SK-N-MC (cell line): ENCODE measurements at places on chromosomes 12 and 14.

DNA sequence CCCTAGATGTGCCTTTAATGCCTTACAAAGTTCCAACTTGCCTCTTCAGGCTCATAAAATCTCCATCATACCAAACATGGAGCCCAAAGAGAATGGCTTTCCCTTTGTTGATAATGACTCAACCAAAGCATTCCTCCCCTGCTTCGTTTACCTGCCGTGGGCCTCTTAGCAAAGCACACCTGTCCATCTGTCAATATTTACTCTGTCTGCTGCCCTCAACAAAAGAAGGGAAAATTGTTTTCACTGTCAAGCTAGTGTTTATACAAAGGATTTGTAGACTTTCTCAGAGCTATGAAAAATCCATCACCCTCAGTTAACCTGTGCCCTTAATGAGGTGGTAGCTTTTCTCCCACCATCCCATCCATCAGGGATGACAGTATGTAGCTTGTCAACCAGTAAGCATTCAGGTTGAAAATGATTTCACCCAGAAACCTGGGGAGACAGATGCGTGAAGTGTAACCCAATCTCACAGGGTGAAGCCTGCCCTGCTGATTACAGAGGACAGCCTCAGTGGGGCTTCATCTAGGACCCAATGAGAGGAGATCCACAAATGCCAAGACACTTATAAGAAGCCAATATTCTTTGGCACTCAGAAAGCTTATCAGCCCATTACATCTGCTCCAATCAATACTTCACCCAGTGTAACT lies 278.1 kb downstream of the NUAK1 start:
- no peak for DNase-seq

DNA sequence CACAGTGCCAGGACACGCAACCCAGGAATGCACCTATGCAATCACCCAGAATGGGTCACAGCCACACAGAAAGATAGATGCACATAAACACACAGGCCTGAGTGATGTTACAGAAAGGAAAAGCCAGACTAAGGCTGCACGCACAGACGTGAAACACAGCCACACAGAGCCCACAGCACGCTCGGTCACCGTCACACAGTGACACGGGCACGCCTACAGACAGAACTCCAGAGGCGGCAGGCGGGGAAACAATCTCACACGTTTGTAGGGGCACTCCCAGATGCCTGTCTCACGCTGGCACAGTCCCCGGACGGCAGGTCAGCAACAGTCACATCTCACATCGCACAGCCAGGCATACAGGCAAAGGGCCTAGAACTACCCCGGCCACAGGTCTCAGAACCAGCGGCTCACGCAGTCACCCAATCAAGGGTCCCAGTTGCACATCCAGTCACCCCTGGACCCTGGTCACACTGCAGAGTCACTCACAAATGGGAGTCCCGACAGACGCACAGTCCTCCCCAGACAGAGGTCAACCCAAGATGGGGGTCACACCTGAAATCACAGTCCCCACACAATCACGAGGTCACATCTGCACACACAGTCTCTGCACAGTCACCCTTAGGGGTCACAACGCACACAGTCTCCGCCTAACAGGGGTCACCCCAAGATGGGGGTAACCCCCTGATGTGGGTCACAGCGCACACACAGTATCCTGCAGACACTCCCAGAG lies 790 bp downstream of the SSH1 start:
- DNase-seq, result no peak

DNA sequence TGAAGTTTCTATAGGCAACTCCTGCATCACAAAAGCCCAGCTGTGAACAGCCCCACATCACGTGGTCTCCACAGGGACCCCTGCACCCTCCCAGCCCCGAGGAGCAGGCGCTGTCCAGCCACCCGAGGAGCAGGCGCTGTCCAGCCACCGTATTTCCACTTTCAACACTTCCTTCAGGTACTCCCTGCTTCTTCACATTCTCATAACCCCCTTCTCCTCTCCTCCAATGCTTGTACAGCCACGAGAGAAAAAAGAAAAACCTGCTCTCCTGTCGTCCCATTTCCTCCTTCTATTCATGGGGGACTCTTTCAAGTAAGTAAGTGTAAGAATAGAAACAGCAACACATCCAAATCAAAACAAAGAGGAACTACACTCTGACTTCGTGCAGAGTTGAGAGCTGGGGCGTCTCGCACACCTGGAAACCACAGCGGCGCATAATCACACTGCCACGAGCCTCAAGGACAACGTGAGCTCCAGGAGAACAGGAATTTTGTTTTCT lies 11.9 kb downstream of the CDC42BPB start:
- no peak for DNase-seq

DNA sequence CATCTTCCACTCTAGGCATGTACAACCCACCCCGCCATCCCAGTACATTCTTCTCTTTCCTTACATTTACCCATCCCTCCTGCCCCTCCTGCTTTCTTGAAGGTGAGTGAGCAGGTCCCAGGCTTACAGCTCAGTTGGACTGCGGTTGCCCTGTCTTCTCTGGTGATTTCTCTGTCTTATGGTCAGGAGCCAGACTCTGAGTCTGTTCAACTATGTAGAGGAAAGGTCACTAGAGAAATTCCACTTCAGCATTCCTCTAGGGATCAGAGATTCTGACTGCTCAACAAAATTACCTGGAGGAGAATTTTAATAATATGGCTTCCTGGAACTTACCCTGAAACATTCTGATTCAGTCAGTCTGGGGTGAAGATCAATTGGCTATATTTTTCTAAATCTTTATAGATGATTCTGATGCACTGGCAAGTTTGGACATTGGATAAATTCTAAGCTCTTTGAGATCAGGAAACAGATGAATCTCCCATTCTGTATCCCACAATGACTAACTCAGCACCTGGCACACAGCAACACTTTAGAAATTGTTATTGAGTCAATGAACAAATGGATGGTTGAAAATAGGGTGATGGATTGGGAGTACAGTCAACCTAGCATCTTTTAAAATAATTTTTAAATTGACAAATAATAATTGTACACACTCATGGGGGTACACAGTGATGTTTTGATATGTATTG lies 128.6 kb upstream of the HIF1A start:
- DNase-seq, result no peak

DNA sequence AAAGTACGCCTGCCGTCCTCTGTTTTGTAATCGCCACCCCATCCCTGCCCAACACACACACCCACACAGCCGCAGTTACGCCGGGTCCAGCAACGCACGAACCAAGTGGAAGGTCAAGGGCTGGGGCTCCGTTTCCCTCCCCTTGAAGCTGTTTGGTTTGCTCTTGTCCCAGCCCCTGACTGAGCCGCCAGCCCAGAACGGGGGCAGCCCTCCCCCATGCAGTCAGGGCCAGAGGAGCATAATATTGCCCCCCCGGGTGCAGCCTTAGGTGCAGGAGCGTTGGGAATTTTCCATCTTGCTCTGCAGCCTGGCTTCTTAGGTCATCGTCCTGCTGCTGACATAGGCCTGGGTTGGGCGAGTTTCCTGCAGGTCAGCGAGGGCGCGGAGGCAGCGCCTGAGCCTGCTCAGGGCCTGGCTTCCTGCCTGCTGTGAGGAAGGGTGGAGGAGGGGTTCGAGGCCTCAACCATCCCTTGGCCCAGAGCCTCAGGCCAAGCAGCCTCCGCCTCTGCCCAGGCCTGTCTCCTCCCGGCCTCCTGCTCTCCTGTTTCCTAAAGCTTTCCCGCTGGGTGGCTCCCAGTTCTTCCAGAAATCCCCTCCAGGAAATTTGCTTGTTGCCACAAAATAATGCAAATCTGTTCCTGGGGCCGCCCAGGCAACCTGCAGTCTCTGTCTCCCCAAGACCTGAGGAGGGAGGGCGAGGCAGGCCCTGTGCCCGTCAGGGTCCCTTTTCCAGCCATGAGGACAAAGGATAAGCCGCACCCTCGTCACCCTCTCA lies 44.5 kb downstream of the PSMA6 start:
- DNase-seq, result no peak

- DNase-seq, result no peak
Observed at GRCh38 chr12:69898236-69898635, 73.2 kb downstream of the MYRFL start.

DNA sequence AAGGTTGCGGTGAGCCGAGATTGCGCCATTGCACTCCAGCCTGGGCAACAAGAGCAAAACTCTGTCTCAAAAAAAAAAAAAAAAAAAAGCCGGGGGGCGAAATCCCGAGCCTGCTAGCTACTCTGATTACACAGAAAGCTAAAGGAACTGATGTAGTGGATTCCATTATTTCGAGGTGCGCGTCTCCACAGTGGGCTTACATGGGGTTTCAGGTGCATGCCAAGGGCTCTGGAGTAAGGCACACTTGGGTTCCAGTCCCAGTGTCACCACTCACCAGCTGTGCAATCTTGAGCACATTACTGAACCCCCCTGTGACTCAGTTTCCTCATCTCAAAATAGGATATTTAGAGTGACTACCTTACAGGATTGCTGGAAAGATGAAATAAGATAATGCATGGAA lies 1.7 kb upstream of the RAB15 start:
- no peak for DNase-seq

DNA sequence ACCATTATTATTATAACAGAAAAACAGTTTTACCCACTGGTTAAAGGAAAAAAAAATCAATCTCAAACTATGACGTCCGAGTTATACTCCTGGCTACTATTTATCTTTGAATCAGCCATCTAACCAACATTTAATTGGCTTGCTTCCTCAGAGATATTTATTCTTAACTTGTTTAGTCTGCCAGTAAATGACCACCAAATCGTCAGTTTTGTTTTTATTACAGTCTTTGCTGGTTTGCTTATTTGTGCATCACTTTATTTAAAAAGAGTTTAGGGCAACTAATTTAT lies 71.2 kb downstream of the RASSF8 start:
- no peak for DNase-seq

- no peak for DNase-seq
Observed at GRCh38 chr14:63432888-63433552, 110.2 kb downstream of the PPP2R5E start.

GRCh38 chr12:3833670-3834310 lies 39.4 kb downstream of the PARP11 start:
- no peak for DNase-seq

GRCh38 chr12:27747111-27747820 lies 32.8 kb upstream of the KLHL42 start:
- no peak for DNase-seq

- DNase-seq, result peak; percentile 24
Observed at GRCh38 chr12:100830003-100830795, 35.6 kb downstream of the ANO4 start.

GRCh38 chr14:55968741-55969140 lies 149.5 kb upstream of the PELI2 start:
- no peak for DNase-seq

DNA sequence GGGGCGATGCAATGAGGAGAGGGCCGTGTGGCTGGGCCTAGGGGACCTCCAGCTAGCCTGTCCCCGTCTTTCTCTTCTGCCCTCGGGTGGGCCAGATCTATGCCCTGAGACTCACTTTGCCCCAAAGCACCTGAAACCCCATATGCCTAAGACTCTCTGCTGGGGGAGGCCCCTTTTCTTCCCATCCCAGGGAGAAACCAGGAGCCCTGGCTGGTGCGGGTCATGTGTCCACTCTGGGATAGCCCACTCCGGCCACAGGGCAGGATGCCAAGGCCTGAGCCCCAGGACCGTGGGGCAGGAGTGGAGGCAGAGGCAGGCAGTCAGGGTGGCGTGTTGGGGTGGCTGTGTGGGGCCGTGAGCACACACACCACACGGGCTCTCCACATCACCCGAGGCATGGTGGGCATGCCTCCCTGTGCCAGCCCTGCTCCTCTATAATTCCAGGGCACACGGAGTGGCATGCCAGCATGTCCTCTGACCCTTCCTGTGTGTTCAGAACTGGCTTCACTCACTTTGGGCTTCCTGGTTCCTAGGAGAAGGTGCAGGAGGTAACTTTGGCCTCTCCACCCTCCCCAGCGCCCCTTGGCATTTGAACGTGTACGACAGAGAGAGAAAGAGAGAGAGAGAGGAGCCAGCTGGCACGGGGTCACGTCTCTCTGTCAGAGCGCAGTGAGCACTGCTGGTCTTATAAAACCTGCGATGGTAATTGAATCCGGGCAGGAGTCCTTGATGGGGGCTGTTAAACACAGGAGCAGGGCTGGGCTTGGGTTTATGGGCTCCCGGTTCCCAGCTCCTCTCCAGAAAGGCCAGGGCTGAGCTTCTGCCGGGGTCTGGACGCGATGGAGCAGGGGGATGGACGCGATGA lies 144.2 kb downstream of the KIF26A start:
- no peak for DNase-seq

DNA sequence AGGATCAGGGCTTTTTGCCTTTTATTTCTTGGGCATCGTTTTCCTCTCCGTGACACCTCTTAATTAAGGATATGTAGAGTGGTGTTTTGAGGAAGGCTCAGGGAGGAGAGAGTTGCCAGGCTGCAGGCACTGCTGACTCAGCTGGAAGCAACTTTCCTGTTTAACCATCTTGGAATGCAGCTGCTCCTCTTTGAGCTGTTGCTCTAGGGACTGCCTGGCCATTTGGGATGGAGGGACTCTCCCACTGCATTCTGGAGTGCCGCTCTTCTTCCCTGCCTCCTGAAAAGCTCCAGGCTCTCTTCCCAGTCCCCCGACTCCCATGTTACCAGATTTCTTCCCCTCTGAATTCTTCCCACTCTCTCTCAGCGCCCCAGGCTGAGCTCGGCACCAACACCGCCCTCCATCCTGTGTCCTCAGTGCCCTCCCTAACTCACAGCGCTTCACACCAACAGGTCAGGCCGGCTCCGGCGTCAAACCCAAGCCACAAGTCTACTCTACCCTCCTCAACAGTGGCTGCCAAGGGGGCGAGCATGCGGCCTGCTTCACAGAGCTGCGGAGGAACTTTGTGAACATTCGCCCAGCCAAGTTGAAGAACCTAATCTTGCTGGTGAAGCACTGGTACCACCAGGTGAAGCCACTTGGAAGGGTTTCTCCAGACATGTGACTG lies 5.9 kb downstream of the OAS3 start:
- DNase-seq, result no peak

DNA sequence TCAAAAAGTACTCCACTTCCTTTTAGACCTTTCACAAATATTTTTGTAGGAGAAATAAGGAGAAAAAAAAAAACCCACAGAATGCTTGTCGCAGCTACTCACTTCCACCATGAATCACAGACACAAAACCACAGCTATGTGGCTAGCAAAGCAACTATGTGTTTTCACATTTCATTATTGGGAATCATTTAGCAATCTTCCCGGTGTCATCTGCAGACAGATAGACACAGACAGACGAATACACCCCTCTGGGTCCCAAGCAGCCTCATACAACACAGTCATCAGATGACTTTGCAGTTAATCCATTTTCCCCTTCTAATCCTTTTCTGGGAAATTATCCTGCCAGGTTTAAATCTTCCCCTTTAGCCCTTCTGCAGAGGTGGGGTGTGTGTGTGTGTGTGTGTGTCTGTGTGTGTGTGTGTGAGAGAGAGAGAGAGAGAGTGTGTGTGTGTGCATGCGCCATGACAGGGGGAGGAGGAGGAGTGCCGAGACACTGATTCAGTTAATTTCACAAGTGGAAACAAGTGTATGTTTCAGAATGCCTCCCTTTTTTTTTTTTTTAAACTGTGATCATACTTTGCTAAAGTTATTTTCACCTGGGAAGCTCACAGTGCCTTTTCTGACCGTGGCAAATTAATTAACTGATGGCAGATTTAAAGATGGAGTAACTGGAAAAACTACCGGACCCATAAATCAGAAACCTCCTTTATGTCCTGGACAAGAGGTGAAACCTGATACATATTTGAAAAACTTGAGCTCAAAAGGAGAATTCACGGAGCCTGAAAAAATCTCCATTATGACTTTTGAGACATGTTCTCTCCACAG lies 39.9 kb downstream of the LTBP2 start:
- DNase-seq, result no peak

GRCh38 chr14:92340931-92341330 lies 18.0 kb downstream of the SLC24A4 start:
- DNase-seq, result no peak
